ENCODE measurements at places on chromosomes 7 and 10.

DNA sequence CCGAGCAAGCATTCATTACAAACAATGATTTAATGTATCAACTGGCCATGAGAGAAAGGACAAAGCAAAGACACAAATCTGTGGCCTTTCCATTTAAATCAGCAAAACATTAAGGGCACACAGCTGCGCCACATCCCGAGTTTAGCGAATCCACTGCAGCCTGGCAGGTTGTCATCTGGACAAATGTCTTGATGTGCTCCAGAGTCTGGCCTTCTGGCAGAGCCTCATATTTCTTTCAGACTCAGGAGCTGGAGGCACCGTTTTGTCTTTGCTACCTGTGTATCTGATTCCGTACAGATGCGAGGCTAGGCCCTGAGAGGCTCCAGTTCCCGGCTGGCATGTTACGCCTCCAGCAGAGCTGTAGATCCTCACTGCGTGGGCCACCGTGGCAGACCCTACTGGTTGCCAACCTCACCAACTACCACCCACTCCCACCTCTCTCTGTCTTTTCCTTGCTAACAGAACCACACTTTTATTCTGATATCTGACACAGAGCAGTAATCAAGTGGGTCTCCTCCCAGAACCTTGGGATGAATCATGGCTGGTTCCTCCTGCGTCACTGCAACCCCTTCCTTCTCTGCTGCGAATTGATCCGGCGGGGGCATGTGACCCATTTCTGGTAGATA lies 40.9 kb upstream of the EFCAB10 start:
- no peak for DNase-seq

DNA sequence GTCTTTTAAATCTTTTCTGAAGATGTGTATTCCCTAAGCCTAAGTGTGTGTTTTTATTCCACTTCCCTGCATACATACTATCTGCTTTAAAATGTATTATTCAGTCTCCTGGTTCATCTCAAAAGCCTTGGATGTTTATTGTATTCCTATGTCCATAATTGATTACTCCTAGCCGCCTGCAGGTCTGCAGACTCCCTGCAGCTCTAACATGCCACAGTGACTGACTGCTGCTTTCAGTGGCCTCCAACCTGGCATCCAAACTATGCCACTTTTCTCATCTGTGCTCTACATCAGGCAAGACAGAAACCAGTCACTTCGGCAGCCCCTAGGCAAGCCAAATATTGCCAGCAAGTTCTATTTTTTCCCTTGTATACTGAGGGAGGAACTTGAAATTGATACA lies 81.7 kb downstream of the ABCA13 start:
- no peak for DNase-seq

DNA sequence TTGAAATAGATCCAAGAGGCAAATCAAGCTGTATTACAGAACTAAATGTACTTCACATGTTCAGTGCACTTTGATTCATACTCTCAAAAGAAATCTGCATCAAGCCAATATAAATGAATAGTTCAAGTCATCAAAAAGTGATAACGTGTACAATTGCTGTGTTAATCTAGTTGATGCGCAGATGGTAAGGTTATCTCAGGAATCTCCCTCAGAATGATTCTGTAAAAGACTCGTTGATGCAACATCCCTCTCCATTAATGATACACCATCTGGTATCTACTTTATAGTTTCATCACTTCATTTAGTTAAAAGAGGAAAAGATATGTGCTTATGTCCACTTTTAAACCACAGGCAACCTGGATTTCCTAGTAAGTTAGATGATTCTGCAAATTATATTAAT lies 200.6 kb downstream of the CHCHD3 start:
- no peak for DNase-seq

DNA sequence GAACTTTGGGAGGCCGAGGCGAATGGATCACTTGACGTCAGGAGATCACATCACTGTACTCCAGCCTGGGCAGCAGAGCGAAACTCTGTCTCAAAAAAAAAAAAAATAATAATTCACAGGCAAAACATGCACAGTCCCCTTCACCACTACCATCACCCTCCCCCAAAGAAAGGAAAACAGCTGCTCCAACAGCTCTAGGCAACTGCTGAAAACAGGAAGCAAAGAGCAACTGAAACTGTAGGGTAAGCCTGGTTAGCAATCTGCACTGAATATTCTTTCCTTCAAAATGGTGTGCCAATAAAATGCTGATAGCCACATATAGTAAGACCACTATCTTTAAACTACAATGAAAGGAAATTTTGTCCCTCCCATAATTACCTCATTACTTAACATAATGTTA lies 11.8 kb downstream of the NT5C2 start:
- no peak for DNase-seq

GRCh38 chr7:120973849-120974248 lies 14.7 kb upstream of the CPED1 start:
- no peak for DNase-seq

DNA sequence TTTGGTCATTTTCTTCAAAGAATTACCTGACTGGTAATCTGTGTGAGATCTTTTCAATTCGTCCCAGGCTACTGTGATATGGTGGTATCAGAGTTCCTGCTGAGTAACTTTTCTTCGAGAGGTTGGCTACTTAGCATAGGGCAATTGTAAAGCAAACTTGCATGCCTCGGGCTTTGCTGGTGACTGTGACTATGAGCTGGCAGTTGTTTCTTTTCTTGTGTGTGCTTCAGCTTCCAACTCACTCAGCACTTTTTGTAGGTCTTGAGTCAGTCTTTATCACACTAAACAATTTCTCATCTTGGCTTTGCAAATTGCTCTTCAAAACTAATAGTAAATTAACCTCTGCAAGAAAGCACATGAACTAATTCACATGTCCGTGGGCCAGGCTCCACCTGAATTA lies 44.3 kb downstream of the PRR15 start:
- DNase-seq: peak; percentile 72

DNA sequence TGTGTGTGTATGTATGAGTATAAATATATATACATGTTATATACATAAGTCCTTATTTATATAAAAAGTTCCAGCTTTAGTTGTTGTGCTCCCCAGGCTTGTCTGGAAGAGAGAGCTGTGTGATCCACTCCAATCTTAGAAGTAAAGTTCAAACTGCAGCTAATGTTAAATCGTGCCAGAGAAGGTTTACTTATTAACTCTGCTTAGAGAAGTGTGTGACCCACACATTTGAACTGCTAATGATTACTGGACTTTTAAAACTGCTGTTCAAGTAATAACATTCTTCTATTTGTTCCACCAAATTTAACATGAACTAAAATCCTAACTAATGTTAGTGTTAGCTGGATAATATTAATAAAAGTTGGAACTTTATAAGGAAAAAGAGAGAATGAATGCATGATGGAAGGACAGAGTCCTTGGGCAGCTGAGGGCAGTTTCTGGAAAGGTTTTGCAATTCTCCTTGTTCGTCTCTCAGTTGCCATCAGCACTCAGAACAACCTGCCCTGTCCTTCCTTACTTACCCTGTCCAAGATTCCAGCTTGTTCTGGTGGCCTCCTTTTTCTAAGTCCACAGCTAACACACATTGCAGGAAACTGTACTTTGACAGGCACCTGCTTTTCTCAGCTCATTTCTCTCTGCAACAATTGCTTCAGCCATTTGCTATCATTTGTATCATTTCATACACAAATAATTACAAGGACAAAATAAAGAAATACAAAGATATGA lies 162.6 kb downstream of the FAM107B start:
- DNase-seq: no peak

DNA sequence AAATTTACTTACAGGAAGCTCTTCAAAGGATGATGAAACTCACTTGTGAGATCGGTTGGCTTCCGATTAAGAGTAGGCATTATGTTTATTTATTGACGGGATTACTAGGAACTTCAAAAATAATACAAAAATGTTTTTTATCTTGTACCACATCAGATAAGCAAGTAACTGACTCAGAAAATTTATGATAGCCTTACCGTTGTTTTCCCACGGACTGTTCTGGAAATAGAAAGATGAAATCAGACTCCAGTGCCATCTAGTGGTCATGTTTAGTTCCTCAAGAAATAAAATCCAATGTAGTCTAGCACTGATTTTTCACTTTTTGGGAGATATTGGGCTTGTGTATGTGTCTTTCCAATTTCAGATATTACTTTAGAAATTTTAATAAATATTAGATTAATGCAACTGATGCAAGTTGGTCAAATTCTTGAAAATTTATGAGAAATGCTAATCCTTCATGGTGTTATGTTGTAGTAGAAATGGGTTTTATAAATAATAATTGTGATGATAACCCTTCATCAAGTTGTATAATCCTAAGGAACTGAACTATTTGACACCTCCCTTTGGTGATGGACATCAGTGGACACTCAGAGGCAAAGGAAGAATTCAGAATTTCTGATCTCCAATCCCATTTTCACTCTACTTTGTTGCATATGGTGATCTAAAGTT lies 168.8 kb downstream of the TMEM26 start:
- peak; percentile 73 for DNase-seq

- peak; percentile 47 for DNase-seq
These were observed 3.4 kb downstream of the CAV1 start for GRCh38 chr7:116528008-116528789.

DNA sequence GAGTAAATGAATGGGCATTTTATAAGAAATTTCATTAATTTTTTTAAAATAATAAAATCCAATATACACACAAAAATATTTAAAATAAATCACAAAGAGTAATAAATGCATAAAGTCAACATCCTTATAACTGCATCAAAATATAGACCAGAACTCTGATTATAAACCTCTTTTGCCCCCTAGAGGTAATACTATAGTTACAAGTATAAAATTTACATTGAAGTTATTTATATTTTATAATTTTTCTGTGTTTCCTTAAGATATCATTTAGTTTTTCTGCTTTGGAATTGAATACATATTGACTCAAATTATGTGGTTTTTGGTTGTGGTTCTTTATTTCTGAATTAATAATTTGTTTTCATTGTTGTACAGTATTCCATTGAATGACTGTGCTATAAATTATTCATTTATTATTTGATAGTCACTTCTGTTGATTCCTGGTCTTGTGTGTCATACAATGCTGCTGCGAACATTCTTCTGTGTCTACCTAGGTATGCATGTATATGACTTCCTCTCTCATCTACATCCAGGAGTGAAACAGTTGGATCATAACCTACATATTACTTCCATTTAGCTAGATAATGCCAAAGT lies 673.6 kb downstream of the IPMK start:
- DNase-seq: peak; percentile 36

- DNase-seq: no peak
These were observed 34.5 kb downstream of the MTPN start for GRCh38 chr7:135942614-135943013.

GRCh38 chr10:99551616-99552015 lies 18.9 kb downstream of the NKX2-3 start:
- no peak for DNase-seq

DNA sequence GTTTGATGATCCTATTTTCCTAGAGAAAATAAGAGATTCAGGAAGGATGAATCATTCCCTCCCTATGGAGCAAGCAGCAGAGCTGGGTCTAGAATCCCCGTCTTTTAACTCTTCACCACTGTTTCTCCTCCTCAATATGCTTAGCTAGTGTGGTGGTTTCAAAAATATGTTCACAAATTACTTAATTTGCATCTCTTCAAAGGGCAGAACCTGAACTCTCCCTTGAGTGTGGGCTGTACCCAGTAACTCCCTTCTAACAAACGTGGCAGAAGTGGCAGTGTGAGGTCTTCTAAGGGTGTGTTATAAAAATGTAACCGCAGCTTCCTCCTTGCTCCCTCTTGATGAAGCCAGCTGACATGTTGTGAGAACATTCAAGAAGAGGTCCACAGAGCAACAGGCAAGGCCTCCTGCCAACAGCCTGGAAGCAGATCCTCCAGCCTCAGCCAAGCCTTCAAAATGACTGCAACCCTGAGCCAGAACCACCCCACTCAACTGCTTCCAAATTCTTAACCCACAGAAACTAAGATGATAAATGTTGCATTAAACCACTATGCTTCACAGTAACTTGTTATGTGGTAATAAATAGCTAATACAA lies 36.6 kb downstream of the SRPK2 start:
- DNase-seq: no peak

GRCh38 chr10:43870968-43871439 lies 222.3 kb upstream of the ZNF32 start:
- no peak for DNase-seq

DNA sequence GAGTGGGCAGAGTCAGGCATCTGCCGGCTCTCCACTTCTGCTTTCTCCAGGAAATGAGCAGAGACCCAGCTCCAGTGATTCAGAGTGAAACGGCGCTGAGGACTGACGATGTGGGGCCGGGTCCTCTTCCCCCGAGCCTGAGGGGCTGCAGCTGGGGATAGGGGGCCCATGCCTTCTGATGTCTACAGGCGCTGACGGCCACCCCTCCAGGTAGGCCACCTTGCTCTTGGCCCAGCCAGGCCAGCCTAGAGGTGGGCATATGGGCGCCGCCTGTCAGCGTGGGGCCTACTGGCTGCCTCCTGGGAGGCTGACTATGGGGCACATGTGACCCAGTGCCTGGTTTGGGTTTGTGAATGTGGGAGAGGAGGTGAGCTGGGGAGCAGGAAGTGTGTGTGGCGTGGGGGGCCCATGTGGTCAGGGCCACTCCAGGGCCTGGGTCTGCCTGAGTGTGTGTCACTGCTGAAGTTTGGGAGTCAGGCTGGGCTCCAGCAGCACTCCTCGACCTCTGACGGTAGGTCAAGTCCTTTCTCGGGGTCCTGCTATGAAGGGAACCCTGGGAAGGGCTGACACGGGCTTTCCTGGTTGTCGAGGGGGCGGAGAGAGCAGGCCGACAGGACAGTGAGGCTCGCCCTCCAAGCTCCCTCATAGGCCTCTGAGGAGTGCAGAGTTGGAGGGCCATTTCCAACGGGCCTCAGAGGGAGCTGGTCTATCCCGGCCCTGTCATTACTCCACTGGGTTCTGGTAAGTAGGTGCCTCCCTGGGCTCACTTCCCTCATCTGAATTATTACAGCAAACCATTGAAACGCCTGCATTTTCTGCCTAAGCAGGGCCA lies at the start of gene WDFY4:
TSS of gene WDFY4 (plus strand) at position 82 of the 832 bp plus-strand sequence. CDS start 24,860 bp downstream, outside the sequence.
- DNase-seq: no peak

DNA sequence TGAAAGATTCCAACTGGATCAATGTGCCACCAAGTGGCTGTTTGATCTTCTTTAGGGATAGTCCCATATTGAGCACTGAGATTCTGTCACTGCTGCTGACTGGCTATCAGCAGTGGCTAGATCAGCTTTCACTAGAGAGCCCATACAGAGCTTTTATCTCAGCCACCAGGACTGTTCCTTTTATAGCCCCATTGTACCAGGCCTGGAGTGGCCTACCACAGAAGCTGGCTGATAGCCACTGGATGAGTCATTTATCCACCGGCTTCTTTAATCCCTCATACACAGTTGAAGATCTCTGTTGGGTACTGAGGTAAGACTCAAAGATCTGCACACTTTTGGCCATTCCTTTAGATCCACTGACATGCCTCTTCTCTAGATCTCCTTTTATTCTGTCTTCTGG lies 1101.1 kb downstream of the SORCS3 start:
- DNase-seq: no peak

GRCh38 chr10:100519311-100520051 lies at the start of gene SEC31B:
TSS of gene SEC31B (minus strand) at chr10:100519861. CDS start at chr10:100516952, 2,909 bp downstream.
- DNase-seq: no peak

All from RKO (cell line).